Stimulated activated CD8-positive, alpha-beta memory T cell treated with anti-CD3 and anti-CD28 coated beads, Interleukin-4, amount 100 ng/mL, for 4 hours (primary cell): ENCODE measurements at places on chromosomes 16 and 17.

- no peak for DNase-seq
Measured at GRCh38 chr16:57329718-57330327, 28.8 kb upstream of the CCL22 start.

DNA sequence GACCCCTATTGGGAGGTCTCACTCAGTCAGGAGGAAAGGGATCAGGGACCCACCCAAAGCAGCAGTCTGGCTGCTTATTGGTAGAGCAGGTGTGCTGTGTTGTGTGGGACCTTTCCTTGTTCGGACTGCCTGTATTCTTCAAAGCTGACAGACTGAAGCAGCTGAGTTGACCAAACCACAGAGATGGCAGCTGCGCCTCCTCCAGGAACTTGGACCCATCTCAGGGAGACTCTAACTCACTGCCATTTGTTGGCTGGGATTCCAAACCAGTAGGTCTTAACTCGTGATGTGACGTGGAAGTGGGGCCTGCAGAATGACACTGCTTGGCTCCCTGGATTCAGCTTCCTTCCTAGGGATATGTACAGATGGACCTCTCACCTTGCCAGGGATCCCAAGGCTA lies 9.6 kb upstream of the UQCRC2 start:
- DNase-seq = no peak

DNA sequence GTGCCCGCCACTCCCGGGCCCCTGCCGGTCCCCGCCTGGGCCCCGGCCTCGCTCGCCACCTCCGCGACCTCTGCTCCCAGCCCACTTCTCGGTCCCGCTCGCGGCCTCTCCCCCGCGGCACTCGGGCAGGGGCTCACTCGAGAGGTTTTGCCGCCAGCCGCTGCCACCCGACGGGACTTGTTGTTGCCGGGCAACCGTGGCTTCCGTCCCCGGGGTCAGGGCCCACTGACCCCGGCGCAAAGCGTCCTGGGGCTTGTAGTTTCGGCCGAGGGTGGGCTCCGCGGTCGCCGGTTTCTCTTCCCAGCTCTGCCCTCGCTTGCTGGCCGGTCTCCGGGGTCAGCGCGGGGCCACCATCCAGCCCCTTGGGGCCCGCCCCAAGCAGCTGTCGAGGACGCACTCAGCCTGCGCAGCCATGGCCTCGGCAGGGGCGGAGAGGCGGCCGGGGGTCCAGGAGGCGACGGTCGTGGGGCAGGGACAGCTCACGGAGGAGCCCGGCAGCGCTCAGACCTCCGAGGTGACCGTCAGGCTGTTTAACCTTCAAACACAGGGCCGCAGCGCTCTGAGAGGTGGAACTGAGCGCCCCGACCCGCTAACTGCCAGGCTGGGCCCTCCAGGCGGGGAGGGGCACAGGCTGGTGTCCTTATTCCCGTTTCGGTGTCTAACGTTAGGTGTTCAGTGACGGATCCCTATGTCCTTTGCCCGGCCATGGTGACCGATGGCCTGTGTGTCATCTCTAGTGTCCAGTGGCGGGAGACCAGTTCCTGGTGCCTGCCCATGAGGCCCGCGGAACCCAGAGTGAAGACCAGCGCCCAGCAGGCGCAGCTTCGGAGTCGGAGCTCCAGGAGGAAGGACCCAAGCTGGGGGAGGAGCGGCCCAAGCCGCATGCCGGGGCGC lies at the start of the genes C16orf86 and ENKD1:
Gene C16orf86 (plus strand): TSS at position 256 of the 894 bp plus-strand sequence. CDS start 157 bp downstream, at position 413.
Gene ENKD1 (minus strand): TSS at position 192 of the 894 bp plus-strand sequence. CDS start 308 bp downstream, outside the sequence.
- peak; percentile 54 for DNase-seq

DNA sequence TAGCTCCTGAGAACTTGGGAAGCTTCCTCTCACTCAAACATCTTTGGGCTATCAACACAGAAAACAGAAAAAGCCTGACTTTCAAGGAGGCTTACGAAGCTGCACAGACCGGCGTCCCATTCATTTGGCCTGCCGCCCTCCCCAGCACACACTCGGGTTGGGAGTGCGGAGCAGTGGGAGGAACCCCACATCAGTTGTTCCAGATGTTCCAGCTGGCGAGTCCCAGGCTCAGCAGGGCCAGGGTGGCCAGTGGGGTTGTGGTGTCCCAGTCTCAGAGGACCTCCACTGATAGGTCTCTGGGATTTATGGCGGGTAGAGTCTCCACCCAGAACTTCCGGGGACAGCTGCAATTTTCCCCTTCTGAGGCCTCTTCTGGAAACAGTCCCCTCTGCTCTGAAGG lies 43.1 kb upstream of the DLX4 start:
- no peak for DNase-seq

DNA sequence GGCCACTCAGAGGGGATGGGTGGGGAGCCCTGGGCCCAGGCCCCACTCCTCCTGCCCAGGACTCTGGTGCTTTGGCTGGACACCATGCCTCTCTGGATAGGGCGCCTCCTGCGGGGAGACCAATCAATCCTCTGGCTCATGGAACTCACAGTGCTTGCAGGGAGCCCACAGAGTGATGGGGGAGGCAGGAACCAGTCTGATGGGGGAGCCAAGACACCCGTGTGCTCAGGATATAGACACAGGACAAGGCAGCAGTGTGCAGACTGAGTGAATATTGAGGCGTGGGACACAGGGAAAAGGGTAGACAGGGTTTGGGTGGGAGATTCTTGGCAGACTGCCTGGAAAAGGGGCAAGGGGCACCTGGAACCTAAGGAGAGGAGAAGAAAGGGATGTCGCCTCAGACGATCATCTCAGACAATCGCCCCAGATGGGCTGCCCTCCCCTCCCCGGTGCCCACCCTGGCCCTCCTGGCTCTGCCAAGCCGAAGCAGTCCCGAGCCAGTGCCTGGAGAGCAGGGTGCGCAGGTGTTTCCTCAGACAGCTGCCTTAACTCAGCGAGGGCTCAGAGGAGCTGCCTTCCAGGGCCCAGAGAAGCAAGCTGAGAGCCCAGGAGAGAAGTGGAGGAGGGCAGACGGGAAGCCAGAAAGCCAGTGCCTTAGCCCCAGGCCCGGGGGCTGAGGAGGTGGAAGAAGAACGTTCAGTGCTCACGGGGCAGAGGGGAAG lies 37.4 kb upstream of the DLX4 start:
- no peak for DNase-seq

DNA sequence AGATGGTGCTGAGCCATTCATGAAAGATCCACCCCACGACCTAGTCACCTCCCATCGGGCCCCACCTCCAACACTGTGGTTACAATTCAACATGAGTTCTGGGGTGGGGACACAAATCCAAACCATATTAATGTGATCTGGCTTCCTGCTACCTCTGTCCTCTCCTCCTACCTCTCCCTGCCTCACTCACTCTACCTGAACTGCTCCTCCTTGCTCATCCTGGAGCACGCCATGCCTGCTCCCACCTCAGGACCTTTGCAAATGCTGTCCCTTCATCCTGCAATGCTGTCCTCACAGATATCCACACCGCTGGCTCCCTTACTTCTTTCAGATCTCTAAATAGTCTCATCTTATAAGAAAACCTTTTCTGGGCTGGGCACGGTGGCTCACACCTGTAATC lies 10.8 kb upstream of the SLC13A5 start:
- no peak for DNase-seq

DNA sequence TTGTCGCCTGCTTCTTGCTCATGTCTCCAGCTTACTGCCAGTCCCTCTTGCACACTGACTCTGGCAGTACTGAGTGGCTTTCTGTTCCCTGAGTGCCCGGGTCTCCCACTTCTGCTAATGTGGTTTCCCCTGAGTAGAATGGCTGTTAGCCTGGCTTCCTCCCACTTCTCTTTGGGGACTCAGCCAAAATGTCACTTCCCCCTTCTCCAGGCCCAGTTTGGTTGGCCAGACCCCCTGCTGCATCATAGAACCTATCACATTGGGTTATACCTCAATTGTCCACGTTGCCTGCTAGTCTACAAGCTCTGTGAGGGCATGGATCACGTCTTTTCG lies 304.4 kb downstream of the HS3ST3B1 start:
- no peak for DNase-seq

DNA sequence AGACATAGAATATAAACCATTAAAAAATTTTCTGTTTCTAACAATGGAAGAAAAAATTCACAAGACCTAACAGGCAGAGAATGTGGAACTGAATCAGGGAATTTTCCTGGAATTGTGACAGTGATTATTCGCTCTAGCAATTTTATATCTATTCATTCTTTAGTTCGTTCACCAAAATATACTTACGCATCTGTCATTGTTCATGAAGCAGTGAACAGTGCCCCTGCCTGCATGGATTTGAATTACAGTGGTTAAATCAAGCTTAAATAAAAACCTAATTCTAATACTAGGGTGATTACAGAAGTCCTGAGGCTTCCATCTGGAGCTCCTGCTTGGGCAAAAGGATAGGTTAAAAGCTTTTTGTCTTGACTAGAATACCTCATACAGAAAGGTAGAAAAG lies 48.6 kb downstream of the ABCA8 start:
- no peak for DNase-seq
